ENCODE measurements at places on chromosomes 11 and 22.

DNA sequence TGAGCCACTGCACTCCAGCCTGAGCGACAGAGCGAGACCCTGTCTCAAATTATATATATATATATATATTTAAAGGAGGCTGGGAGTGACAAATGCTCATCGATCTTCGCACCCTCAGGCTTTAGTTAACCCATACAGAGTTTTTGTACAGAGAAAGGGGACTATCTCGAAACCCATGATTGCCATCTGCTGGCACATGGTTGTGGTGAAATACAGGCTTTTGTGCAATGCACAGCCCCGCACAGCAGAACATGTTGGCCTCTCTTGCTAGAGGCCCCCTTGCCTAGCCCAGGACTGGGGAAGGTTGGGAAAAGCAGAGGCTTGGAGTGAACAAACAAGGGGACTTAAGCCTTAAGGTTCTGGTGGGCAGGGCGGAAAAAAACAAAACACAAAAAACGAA is 3.6 kb downstream of the MYBPC3 start:
- no peak for DNase-seq

GRCh38 chr11:119692540-119692820 is 36.5 kb downstream of the NECTIN1 start:
- no peak for DNase-seq

DNA sequence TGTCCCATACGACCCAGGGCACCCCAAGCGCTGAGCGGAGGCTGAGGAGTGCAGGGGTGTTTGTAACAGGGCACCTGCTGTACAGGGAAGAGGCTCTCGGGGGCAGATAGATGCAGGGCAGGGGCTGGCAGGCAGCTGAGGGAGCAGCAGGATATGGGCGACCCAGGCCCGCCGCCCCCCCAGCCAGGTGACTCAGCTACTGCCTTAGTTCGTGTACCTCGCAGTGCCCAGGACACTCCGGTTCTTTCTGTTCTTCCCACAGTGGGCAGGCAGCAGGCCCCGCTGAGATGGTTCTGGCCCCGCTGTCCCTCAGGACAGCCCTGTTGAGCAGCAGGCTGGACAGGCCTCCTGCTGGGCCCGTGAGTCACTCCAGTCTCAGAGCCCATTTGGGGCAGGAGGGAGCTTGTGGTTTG is 16.2 kb downstream of the PHLDA2 start:
- no peak for DNase-seq

- no peak for DNase-seq
Measured at GRCh38 chr11:35255514-35255913, 116.5 kb downstream of the CD44 start.

DNA sequence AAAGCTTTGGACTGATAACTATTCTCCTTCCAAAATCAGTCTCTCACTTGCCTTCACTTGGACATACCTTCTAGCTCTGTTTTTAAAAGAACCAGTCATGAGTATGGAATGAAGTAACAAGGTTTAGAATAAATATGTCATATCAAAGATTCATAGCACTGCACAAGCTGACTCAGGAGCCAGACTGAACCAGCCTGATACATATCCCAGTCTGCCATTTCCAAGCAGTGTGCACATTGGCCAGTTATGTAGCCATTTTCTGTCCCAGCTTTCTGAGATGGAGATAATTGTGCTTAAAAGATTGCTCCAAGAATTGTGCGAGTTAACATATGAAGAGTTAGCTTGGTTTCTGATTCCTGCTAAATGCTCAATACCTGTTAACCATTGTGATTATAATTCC is 311.3 kb downstream of the C11orf87 start:
- no peak for DNase-seq

- DNase-seq: no peak
Measured at GRCh38 chr11:130192845-130193267, 33.3 kb downstream of the ST14 start.

DNA sequence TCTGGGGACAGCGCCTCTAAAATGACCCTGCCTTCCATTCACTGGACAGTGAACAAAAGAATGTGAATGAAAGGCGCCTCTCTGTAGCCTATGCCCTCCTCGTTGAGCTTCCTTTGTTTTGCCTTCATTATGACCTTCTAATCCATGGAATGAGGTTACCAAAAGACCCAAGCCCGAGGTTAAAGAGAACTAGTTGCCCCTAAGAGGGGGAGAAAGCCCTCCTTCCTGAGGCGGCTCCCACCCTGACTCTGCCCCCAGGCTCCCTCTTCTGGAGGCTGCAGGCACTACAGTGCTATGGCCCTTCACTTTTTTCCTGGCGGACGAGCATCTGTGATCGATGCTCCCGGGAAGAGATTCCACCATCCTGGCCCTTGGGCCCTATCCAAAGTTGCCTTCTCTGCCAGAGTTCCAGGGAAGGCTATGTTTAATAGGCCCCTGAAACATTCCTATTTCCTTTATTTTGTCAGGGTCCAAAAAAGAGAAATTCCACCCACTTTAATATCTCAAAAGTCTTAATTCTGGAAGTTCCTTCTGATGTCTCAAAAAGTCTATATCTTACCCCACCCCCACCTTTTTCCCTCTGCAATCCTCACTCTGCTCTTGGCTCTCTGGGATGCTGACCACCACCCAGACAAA is 147.3 kb downstream of the FEZ1 start:
- no peak for DNase-seq

GRCh38 chr11:127919206-127920000 is 668.0 kb downstream of the ETS1 start:
- no peak for DNase-seq

- no peak for DNase-seq
Measured at GRCh38 chr22:35554297-35554845, 13.7 kb downstream of the RASD2 start.

GRCh38 chr11:100445231-100445735 is 241.8 kb upstream of the ARHGAP42 start:
- peak; percentile 85 for DNase-seq

- DNase-seq: no peak
Measured at GRCh38 chr11:109869536-109869935, 223.7 kb upstream of the ZC3H12C start.

- peak; percentile 85 for DNase-seq
Measured at GRCh38 chr11:108115500-108116140, 5.7 kb upstream of the ACAT1 start.

GRCh38 chr11:2994336-2994730 is 2.2 kb upstream of the NAP1L4 start:
- DNase-seq: no peak

DNA sequence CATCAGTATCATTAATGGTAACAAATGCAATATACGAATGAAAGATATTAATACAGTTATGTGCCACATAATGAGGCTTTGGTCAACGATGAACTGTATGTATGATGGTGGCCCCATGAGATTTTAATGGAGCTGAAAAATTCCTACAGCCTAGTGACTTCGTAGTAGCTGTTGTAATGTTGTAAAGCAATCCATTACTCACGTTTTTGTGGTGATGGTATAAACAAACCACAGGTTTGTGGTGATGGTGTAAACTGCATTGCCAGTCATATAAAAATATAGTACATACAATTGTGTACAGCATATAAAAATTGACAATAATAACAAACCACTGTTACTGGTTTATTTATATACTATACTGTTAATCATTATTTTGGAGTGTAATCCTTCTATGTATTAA is 27.4 kb upstream of the GRIA4 start:
- DNase-seq: peak; percentile 4

DNA sequence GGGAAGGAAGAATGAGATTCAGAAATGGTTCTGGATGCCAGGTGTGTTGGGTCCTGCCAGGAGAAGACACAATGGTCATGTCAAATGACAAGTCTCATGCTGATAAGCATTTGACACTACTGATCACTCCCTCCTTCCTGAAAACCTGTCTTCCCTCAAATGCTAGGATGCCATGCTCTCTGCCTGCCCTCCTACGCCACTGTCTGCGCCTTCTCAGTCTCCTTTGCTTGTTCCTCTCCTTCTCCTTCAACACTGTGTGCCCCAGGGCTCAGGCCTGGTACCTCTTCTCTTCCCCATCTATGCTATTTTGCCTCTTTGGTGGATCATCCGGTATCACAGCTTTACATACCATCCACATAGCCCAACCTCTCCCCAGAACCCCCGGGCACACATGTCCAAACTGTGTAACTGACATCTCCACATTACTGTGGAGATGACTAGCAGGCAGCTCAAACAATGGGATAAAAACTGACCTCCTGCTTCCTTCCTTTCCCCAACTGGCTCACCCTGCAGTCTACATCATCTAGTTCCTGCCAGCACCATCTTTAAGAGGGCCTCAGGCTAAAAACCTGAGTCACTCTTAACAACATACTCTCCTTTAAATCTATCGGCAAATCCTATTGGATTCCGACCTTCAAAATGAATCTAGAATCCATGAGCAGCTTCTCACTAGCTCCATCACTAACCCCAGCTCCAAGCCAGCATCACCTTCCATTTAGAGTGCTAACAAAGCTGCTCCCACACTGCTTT is 8.2 kb downstream of the AP1B1 start:
- DNase-seq: no peak

DNA sequence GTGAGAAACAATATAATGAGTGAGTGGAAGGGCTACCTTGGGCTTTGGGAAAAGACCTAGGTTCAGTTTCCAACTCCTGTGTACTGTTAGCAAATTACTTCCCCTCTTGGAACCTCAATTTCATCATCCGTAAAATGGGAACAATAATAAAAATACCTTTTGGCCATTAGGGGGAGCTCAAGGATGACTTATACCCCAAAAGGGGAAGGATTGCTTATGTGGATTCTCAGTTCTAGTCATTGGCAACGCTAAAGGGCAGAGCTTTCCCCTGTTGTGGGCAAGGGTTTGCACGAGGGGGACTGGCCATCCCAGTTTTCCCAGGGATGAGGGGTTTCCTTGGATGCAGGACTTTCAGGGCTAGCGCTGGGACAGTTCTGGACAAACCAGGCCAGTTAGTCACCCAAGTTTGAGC is 3.1 kb upstream of the COMMD9 start:
- DNase-seq: no peak

GRCh38 chr11:60592601-60593000 is 77.4 kb downstream of the MS4A13 start:
- DNase-seq: no peak

Measured in astrocyte of the cerebellum (primary cell).